ENCODE measurements at places on chromosomes 5 and 9.

- no peak for DNase-seq
Measured at GRCh38 chr9:20562051-20562450, 60.2 kb downstream of the MLLT3 start.

DNA sequence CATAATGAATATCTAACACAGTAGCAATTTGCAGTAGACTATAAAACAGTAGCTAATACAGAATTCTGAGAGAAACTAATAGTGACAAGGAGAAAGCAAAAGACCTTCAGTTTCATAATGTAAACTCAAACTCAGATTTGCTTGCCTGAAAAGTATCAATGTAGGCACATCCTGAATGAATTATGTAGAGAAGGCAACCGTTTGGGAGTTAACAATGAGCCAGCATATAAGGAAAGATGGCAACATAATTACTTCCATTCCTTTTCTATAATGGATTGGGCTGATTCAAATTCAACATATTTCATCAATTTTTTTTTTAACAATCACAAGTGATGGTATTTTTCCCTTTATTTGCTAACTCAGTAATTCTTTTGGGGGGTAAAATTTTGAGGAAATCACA, 261.6 kb downstream of the SEMA5A start:
- DNase-seq: no peak

- no peak for DNase-seq
Measured at GRCh38 chr9:92494856-92495255, 12.6 kb upstream of the ASPN start.

DNA sequence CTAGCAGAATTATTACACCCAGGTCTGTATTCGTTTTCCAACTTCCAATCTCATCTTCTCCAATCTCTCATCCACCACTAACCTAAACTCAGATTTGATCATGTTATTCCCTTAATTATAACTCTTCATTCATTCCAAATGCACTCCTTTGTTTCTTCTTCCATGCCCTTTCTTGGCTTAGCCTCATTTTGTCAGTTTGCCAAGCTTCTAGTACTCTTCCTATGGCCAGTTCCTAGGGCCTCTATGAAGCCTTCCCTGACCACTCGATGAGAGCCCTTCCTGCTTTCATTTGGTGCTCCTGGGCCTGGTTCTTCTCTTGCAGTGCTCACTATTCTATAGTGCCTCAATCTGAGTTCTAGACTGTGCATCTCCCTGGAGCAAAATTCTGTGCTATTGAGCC, 5.8 kb downstream of the FAM219A start:
- no peak for DNase-seq

DNA sequence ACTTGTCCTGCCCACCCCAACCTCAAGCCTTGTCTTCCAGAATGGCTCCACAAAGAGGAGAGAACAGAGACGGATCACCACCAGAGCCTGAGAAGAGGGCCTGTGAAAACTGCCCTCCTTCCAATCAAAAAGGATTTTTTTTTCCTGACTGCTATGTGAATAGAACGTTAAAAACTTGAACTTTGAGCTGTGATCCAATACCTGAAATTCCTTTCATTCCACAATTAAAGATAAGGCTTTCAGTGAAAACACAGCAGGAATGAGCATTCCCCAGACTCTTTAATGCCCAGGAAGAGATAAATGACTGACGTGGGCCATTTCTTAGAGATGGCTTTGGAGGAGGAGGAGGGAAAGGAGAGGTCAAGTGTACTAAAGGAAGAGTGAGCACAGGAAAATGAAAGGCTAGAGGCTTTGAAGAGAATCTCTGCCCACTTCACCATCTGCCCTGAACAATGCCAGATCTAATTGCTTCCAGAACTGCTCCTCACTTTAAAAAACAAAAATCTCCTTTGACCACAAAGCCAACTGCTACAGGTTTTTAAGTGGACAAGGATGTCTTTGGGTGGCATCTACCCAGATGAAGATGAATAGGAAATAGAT, 177.9 kb upstream of the MAP3K1 start:
- no peak for DNase-seq

DNA sequence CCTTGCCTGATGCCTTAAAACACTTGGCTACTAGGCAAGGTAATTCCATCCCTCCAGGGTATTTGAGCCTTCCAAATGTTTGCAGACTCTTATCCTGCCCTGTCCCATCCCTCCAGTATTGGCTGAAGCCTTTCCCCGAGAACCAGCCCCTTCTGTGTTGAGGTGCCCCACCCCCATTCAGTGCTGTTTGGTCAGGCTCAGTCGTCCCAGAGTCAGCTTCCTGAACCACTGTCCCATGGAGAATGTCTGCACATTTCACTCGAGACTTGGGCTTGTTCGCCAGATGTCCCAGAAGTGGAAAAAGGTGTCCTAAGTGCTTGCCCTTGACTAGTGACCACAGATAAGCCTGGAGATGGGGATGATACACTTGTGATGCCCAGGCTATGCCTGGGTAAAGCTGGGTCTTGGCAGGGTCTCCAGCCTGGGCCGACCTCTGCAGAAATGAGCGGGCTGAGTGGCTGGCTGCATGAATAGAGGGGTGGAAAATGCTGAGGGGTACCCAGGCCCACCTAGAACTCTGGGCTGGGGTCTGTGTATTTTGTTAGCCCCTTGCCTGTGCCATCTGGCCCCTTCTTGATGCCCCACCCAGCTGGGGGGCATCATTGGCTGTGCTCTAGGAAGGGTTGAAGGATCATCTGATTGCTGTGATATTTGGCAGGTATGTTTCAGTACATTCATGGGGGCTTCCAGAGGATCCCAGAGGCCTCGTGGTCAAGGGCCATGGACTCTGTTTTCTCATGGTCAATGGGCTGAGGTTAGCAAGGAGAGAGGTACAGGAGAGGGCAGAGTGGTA, 178.4 kb downstream of the MACROH2A1 start:
- DNase-seq: no peak

- no peak for DNase-seq
Measured at GRCh38 chr5:58890701-58891085, 307.8 kb downstream of the RAB3C start.

GRCh38 chr5:146794326-146795029, 84.1 kb downstream of the PPP2R2B start:
- DNase-seq: no peak

DNA sequence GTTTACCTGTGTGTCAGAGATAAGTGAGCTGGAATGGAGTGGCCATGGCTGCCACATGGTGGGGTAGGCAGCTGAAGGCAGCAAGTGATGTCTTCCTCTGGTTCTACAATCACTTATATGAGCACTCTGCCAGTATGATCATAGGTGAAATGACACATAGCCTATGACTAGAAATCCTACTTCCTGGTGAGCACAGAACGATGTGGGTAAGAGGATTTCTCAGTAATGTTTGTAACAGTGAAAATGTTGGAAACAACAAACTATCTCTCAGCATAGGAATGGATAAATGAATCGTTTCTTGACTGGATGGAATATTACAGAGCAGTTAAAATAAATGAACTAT, 187.0 kb upstream of the S1PR3 start:
- no peak for DNase-seq

DNA sequence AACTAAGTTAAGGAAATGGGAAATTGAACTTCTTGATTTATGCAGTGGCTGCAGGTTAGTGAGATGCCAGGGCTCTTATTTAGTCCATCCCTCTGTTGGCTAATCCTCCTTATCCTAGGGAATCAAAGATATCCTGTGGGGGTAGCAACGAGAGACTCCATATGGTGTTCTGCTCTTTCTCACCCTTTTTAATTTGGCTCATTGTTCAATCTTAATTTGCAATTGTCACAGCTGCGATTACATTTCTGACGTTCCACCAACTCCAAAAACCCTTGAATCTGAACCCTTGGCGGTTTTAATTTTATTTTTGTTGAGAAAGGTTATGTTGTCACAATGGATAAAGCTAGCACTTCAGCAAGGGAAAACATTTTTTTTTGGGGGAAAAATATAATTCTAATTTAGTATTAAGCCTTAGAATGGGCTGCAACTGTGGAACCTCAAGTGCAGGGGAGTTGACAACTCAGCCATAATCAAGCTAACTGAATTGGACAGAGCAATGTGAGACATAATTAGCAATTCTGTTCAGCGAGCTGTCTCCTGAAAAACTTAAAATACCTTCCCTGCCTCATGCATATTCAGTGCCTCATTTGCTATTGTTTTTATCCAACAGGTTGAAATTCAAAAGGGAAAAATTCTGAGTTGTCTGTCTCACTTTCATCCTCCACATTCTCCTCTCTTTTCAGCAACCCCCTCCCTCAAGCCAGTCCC, 91.3 kb downstream of the MAT2B start:
- DNase-seq: no peak

DNA sequence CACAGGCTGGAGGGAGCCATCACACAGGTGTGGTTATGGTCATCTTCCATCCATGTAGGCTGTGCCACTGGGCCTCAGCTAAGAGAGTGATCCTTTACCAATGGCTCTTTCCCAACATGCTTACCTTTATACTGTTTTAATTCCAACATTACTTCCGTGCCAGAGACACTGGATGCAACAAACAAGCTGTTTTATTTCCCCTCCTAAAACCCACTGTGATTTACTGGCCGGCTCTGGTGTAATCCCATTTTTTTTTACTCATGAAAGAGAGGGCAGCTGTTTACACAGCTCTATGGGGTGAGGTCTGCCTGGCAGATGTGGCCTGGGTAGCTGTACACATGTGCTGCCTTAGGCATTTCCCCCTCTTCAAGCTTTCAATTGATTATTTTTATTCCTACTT, 58.5 kb downstream of the MACROH2A1 start:
- DNase-seq: no peak

DNA sequence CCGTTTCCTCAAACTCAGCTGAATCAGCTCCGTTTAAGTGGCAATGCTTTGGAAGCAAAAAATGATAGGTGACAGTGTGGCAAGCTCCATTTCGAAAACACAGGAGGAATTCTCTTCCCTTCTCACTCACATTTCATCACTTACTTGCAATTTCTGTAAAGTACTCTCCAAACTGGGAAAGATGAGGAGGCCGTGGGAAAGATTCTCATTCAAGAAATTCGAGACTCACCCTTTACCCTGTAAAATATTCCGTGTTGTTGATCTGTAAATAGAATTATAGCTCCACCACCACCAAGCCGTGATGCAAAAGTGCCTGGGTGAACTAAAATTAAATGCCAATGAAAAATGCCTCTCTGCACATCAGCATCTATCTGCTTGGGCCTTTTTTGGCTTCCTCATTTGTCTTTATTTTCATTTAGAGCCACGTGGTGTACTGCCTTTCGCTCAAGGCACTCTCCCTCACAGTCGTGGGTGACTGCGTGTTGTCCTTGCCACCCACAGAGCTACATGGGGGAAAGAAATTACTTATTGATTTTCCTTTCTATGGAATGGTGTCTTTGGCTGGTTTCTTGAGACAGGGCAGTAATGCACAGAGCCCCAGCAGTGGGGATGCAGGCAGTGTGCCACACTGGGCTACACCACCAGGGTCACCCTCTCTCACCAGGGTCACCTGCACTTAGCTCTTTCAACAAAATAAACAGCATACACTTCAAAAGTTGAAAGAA, 289.3 kb upstream of the TAS2R1 start:
- no peak for DNase-seq

DNA sequence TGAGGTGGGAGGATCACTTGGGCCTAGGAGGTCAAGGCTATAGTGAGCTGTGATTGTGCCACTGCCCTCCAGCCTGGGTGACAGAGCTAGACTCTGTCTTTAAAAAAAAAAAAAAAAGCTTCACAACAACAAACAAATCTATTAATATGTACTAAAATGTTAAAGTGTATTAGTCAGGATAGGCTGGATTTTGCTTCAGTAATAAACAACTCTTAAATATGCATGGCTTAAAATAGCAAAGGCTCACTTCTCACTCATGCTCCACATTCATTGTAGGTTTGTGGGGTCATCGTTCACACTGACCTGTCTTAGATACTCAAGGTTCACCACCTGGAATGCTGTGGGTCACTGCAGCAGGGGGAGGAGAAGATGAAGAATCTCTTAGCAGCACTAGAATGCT, 33.8 kb upstream of the COL15A1 start:
- no peak for DNase-seq

GRCh38 chr5:144433893-144434292, 263.2 kb downstream of the KCTD16 start:
- no peak for DNase-seq

DNA sequence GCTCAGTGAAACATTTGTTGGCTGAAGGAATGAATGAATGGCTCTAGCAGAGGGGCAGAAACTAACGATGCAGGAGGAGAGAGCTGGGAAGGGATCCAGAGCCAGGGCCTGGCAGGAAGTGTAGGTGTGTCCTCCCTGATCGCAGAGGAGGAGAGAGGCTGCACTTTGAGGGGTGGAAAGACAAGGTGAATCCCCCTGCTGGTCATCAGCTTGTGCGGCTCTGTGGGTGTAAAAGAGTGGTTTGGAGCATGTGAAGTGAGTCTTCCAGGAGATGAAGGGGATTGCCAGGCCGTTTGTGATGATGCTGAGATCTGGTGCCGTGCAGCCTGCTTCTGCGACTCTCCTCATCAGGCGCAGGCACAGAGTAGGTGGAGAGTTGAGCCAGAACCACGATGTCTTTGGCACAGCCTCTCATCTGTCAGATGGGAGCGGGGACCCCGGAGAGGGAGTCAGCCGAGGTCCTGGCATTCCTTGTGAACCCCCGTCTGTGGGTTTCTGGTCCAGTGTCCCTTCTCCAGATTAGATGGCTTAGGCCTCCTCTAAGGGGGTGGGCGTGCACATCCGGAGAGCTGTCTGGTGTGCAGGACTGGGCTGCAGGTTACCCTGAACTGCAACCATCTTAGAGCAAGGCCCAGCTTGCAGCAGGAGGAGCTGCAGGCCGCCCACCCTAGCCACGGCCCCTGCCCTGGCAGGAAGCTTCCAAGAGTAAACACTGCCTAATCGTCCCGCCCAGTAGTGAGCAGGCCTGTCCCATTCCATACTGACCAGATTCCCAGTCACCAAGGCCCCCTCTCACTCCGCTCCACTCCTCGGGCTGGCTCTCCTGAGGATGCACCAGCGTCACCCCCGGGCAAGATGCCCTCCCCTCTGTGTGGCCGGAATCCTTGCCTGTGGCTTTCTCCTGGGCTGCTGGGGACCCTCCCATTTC, at the start of gene ADAMTS13:
Gene ADAMTS13, plus strand, starts transcription at position 753 of the 928 bp plus-strand sequence. Its CDS starts 77 bp downstream, at position 830.
- no peak for DNase-seq

DNA sequence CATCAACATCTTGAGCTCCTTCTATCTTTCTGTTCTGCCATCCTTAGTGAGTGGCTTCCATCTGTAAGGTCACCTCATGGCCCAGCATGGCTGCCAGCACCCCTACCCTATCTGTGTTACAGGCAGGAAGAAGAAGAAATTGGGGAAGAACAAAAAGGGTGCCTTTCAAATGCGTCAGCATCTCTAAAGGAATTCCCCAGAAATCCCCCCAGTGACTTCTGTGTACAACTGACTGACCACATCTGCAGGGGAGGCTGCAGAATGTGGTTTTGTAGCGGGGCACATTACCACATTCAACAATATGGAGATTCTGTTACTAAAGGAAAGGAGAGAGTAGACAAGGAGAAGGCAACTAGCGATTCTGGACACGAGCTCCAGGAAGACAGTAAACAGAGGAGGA, 40.1 kb downstream of the ALG2 start:
- DNase-seq: no peak

All from activated CD4-positive, CD25-positive, alpha-beta regulatory T cell (primary cell).